ENCODE measurements at places on chromosomes 16 and 17.

- no peak for DNase-seq
Measured at GRCh38 chr17:72511874-72512273, 391.1 kb downstream of the SOX9 start.

- DNase-seq: no peak
Measured at GRCh38 chr16:86850670-86851069, 272.3 kb downstream of the FOXL1 start.

GRCh38 chr17:29608986-29609385 is 13.7 kb downstream of the CORO6 start:
- no peak for DNase-seq

- no peak for DNase-seq
Measured at GRCh38 chr17:4006165-4006589, 41.9 kb upstream of the ATP2A3 start.

GRCh38 chr17:78966123-78966813 is 13.5 kb downstream of the LGALS3BP start:
- no peak for DNase-seq

- no peak for DNase-seq
Measured at GRCh38 chr16:27698266-27698665, 148.3 kb downstream of the KATNIP start.

DNA sequence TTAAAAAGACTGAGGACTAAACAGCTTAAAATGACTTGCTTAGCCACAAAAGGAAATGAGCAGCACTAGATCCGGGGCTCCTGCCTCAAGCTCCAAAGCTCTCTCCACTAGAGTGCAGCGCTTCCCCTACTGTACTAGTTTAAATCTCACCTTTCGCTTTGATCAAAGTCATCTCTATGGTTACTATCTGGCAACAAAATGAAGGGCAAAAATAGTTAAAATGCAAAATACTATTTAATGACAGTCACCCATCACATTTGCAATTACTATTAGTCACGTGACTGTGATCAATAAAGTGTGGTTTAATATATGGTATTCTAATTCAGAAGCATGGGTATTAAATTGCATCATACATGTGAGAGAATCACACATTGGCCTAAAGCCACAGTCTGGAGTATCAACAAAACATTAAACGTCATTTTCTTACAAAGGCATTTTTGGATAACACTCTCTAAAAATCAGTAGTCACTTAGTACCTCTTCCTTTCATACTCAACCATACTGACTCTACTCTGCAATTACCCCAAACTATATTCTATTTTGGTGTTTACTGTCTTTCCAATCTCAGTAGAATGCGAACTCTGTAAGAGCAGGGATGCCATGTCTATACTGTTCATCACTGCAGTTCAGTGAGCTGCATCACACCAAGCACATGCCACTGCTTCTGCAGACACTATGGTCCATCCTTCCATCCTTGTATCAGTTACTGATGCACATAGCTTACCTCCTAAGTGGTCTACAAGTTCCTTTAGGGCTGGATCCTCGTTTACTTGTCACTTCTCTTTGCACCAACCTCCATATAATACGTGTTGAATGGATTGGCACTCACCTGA is 6.2 kb downstream of the PSMD12 start:
- no peak for DNase-seq

DNA sequence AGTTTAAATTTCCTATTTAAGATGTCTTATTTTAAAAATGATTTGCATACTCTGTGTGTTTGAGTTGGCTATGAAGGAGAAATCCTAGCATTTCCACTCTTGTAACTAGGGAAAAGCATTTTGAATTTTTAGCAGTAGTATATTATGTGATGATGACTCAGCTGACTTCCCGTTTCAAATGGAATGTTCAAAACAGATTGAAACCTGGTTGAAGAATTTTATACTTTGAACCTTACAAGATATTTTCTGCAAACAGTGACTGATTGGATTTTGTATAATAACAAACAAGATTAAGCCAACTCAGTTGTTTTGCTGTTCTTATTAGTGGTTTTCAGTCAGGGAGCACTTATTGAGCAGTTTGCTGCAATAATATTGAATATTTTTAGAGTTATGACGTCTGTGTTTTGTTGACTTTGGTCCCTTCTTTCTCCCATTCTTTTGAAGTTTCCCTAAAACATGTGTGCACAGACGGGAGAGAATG is 8.0 kb downstream of the TNRC6A start:
- no peak for DNase-seq

- DNase-seq: no peak
Measured at GRCh38 chr17:79651266-79651665, 40.4 kb upstream of the RBFOX3 start.

DNA sequence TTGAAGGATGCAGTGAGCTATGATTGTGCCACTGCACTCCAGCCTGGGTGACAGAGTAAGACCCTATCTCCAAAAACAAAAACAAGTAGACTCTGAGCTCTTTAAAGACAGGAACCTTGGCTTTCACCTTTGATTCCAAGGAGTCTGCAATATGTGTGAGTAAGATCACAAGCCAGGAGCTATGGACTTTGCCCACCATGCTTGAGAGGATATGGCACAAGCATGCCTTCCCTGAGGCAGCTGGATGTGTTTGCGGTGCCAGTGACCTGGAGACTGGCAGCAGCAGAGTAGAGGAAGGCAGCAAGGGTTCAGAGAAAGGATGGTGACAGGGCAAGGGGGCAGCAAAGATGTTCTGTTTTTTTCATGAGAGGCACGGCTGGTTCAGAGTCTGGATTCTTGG is 14.5 kb upstream of the PRKCA start:
- DNase-seq: no peak

Data from GM04504 (cell line).